Fibroblast of the aortic adventitia (primary cell): ENCODE measurements at places on chromosomes 6 and 20. TPM values are rescaled to one million over a fixed set of nuclear protein-coding genes. Genes with fewer than 3 reads are reported as not detected.
A peak's percentile ranks its signal among the peaks of the same experiment; 100 is the strongest.

The FOXS1 gene
- 2.3 TPM in 1 of 2 replicates, not detected in the other for total RNA-seq

The KCNK15 gene
- 4.2 and 8.5 TPM in 2 replicates for total RNA-seq

The XKR7 gene
- not detected in 2 replicates for total RNA-seq

The VGLL2 gene
- not detected in 2 replicates for total RNA-seq

The ARFGEF3 gene
- 0.08 and 0.09 TPM in 2 replicates for total RNA-seq

The TFEB gene
- total RNA-seq, result 5.1 and 6.8 TPM in 2 replicates

The RSPO4 gene
- not detected in 2 replicates for total RNA-seq

The ADGRF1 gene
- total RNA-seq, result not detected in 2 replicates

The SLC23A2 gene
- 8.9 and 24.6 TPM in 2 replicates for total RNA-seq

The MUC21 gene
- not detected in 2 replicates for total RNA-seq

The SYNDIG1 gene
- 0.25 and 1.6 TPM in 2 replicates for total RNA-seq

The ASXL1 gene
- 57.4 and 85.9 TPM in 2 replicates for total RNA-seq

The DEFB132 gene
- not detected in 2 replicates for total RNA-seq

The RNF217 gene
- total RNA-seq, result 24.9 and 25.3 TPM in 2 replicates

- no peak for DNase-seq
Observed at GRCh38 chr6:112184951-112185350, 69.4 kb downstream of the LAMA4 start.

DNA sequence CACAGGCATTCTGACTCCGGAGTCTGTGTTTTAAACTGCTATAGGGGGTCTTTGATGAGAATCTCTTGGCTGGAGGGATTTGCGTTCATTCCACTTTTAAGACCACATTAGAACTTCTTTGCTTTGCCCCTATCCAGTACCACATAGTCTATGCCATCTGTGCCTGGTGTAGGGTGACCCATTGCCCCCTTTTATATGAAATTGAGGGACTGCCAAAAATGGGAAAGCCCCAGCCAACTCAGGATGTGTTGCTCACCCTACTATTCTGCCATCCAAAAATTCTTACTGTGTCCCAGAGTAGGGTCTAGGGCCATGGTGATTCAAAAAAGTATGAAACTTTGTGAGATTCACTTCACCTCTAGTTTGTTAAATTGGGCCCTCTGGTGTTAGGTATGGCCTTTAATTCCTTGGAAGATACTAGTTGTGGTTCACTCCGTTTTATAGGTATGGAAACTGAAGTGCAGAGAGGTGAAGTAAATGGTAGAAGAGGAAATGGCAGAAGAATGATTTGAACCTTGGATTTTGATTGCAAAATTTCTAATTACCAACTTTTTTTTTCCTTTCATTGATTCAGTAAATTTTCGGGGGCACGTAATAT is 1.4 kb downstream of the PFDN4 start:
- DNase-seq, result no peak

- no peak for DNase-seq
Observed at GRCh38 chr6:37946057-37946456, 126.5 kb downstream of the ZFAND3 start.

DNA sequence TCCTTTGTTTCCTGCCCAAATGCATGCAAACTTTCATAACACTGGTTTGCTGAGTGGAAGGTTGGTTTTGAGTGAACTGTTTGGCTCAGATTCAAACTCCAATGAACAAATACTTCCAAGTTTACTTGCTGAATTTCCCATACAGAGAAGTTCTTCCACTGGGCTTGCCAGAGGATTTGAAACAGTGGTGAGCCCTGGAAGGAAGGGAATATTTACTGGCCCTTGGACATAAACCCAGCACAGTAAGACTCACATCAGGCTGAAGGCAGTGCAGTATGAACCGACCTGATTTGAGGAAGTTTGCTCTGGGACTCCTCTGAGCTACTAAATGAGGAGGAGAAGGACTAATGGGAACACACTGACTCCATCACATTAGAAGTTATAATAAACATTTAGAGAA is 3.8 kb downstream of the TRAF3IP2 start:
- peak; percentile 97 for DNase-seq

- no peak for DNase-seq
Observed at GRCh38 chr6:6643398-6643797, 54.9 kb downstream of the LY86 start.

DNA sequence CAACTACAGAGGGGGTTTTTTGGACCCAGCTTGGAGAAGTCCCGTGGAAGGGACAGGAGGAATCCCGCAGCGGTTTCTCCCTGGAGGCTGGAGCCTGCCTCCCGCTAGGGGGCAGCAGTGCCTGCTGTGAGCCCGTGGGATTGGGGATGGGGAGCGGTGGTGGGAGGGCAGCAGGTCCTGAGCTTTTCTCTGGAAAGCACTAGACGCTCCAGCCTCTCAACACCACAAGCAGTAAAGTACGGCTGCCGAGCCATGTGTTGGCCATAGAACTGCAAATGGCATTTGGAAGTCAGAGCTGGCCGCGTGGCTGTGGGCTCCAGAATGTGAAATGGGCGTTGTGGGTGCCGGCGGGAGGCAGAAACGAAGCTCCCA is 47.8 kb downstream of the GMPR start:
- peak; percentile 24 for DNase-seq

DNA sequence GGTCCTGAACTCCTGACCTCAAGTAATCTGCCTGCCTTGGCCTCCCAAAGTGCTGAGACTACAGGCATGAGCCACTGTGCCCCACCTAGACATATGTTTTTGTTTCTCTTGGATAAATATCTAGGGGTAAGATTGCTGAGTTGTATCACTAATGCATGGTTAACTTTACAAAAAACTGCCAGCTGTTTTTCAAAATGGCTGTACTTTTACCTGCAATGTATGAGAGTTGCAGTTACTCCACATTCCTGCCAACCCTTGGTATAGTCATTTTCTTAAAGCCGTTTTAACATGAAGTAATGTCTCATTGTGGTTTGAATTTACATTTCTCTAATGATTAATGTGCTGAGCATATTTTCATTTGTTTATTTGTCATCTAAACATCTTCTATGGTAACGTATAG is 289.7 kb downstream of the UTRN start:
- no peak for DNase-seq

- DNase-seq, result no peak
Observed at GRCh38 chr6:2870046-2870636, 28.5 kb upstream of the SERPINB1 start.

- DNase-seq, result no peak
Observed at GRCh38 chr6:110035321-110035720, 57.2 kb downstream of the GPR6 start.

DNA sequence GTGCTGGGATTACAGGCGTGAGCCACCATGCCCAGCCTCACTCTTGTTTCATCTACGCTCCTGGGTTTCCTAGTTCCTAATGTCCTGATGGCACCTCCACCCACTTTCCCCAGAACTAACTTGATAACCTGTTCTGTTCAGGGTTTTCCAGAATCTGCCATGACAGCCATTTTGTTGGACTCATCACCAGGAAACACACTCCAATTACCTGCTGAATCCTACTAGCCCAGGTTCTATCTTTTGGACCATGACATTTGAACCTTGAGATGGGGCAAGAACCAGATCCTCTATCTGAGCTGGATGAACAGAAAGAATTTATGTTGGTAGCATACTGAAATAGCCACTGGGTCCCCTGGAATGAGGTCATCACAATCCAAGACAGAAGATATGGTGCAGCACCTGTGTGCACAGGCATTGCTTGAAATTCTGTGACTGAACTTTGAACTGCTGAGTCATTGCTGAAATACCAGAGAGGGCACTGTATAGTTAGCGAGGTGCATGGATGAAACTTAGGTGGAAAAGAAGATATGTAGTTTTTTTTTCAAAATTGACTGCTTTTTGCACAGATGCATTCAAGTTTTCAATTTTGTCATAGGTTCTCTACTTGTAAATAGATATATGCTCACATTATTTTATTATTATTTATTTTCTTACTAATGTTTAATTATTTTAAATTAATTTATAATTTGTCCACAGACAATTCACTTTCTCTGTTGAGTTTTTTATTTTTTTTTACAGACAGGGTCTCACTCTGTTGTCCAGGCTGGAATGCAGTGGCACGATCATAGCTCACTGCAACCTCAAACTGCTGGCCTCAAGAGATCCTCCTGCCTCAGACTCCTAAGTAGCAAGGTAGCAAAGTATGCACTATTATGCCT is 42.8 kb upstream of the TASP1 start:
- no peak for DNase-seq

DNA sequence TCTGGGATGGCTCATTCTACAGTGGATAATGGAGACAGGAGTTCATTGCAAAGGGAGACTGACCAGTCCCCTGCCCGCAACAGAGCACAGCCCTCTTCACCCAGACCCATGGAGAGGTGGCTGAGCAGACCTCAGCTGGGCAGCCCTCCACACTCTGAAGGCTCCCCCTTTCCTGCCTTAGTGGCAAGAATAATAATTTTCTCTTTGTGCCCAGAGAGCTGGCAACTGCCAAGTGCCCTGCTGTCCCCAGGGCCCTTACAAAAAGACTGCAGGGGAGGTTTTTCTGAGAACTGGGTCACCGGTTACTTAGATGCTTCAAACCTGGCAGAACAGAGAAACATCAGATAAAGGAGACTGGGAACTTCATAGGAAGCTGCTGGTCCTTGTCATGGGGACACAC is 35.4 kb upstream of the ZNFX1 start:
- DNase-seq, result no peak

DNA sequence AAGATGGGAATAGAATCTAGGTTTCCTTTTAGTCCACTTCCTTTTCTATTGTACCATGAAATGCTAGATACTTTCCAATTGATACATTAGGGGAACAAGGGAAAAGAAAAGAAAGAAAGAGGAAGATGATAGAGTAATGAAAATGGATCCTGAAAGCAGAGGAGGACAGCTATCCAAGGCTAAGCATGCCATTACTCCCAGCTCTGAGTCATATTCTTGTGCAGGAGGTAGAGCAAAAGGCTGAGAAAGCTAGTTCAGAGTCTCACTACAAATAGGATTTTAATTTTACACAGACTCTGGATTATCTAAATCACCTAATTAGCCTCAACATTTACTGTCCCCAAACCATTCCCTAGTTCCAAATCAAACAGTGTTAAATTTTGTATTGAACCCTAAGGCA is 23.6 kb downstream of the RWDD2A start:
- DNase-seq, result peak; percentile 25

- peak; percentile 2 for DNase-seq
Observed at GRCh38 chr20:23702021-23702420, 13.2 kb upstream of the CST4 start.

DNA sequence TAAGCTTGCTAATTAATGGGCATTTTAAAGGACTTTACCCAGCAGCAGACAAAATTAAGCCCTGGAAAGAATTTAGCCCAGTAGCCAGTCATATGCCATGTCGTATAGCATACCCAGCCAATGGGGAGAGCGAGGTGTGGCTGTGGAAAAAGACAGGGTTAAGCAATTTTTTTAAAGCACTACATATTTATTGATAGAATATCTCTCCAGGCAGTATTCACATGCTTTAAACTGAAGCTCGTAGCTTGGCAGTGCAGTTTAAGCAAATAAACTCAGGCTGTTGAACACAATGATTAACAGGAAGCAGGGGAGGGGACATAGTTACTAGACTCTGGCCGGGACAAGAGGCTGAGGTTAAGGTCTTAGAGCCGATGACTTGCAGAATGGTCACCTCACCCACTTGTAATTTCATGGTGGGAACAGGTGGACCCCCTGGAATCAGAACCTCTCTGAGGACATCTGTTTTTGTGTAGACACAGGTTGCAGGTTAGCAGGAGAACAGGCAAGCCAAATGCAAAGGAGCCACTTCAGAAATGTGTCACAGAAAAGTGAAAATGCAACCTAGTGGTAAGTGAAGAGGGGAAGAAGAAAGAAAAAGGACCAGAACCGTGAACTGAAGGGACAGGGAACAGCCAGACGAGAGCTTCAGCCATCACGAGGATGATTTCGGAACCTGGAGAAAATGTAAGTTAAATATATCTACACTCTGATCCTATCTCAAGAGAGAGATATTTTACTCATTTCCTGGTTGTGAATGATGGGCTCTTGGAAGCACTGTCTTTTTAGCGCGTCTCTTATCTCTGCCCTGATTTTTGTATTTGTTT is 7.2 kb downstream of the GCNT2 start:
- peak; percentile 23 for DNase-seq

- peak; percentile 16 for DNase-seq
Observed at GRCh38 chr6:68635706-68636513, 828 bp downstream of the ADGRB3 start.

DNA sequence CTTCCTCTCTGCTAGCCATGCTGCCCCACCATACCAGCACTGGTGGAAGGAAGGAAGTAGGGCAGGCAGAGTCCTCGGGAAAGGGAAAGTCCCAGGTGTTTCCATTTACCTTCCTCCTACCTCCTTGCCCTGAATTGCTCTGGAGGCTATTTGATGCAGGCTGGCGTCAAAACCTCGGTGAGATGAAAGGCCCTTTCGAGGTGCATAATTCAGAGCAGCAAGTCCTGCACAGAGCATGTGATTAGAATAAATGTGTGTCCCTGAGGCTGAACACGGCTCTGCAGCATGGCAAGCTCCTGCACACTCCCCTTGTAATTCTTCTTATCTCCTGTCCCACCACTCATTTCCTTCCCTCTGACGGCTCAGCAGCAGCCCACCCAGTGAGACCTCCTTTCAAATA is 98.7 kb upstream of the LRFN2 start:
- no peak for DNase-seq

DNA sequence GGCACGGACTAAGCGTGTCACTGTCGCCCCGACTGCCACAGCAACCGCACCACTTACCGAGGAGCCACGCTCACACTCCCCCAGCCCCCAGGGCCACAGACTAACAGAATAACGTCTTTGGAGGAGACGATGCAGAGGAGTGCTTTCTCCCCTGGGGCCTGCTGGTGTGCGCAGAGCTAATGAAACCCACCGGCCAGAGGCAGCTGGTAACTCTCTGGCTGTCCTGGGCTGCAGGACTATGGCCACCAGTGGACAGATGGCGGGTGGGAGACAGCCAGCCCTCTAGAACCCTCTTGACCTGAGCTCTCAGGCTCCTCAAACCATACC is 228.0 kb downstream of the DLL1 start:
- no peak for DNase-seq

DNA sequence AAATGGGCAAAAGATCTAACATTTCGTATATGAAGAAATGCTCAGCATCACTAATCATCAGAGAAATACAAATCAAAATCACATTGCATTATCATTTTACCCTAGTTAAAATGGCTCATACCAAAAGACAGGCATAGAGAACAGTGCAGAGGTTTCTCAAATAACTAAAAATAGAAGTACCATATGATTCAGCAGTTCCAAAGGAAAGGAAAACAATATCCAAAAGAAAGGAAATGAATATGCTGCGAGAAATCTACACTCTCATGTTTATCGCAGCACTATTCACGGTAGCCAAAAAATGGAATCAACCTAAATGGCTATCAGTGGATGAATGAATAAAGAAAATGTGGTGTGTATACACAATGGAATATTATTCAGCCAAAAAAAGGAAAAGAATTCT is 63.5 kb downstream of the VTA1 start:
- DNase-seq, result peak; percentile 43

DNA sequence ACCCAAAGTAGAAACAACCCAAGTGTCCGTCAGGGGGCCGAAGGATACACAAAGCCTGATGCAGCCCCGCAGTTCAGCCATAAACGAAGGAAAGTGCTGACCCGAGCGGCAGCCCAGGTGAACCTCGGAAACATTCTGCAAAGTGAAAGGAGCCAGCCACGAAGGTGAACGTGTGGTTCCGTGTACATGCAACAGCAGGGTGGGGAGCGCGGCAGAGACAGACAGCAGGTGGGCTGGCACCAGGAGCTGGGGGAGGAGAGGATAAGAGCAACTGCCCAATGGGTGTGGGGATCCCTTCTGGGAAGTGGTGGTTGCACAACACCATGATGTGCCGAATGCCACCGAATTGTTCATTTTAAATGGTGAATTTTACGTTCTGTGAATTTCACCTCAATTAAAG is 341.8 kb downstream of the ZFAND3 start:
- no peak for DNase-seq

GRCh38 chr6:127111526-127111925 is 6.9 kb upstream of the RSPO3 start:
- no peak for DNase-seq
